ENCODE measurements at places on chromosomes 5 and 9. TPM values are rescaled to one million over a fixed set of nuclear protein-coding genes. Genes with fewer than 3 reads are reported as not detected.

DNA sequence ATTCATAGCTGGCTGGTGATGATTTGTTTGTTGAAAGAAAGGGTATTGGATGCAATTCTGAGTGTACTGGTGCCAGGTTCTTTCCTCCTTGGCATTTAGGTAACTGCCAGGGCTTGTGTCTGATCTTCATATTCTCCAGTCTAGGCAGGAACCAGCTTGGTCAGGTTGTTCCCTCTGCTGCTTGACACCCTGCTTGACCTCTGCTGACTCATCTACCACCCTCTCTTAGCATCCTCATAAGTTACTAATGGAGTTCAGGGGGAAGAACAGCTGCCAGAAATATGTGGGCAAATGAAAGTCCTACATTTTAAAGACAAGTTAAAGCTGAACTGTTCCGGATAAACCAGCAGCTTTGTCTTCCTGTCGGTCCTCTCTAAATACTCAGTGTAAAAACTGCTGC lies 116.1 kb upstream of the TNC start:
- DNase-seq = peak; percentile 95
- H3K4me3 ChIP-seq = no peak overlapping the region
- no peaks in the 10 kb centered on the region for H3K36me3 ChIP-seq

GRCh38 chr5:158468444-158468843 lies 609.5 kb upstream of the CLINT1 start:
- no peaks in the 10 kb centered on the region for H3K36me3 ChIP-seq
- H3K27ac ChIP-seq = no peak overlapping the region
- H3K4me1 ChIP-seq = no peaks in the 10 kb centered on the region
- no peaks in the 10 kb centered on the region for H3K27me3 ChIP-seq
- no peak for DNase-seq

DNA sequence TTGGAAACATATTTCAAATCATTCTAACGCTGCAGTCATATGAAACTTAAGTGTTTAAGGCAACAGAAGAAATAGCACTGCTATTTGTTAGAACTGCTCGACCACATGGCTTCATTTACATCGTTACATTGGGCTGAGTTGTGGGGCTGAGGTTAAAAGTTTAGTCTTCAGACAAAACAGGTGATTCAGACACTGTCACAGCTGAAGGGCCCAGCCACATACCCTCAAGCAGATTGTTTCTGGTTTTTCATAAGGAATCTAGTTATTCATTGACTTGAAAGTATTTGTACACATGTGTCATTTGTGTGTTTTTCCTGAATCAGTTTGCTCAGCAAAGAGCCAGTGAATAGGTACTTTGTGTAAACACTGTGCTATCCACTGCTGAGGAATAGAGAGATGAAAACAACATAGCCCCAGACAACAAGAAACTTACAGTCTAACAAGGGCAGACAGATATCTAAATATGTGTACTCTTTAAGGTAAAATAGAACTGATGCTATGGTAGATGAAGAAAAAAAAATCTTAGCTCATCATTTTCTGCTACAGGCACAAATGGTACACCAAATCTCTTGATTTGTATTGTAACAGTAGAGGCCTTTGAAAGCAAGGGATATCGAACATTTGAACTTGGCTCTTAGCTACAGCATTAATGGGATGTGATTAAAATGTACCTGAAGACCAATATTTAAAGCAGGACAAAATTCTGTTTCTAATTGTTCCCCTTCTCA lies 357.6 kb upstream of the RPS23 start:
- no peak overlapping the region for H3K4me3 ChIP-seq
- H3K36me3 ChIP-seq = no peaks in the 10 kb centered on the region
- H3K27ac ChIP-seq = peak overlapping the region; percentile 74
- peaks cover 19% of the 10 kb centered on the region for H3K4me1 ChIP-seq

The SPARC gene
- total RNA-seq = 15,667 TPM

The SHOC1 gene
- not detected for total RNA-seq

The SEMA6A gene
- 34.2 TPM for total RNA-seq

GRCh38 chr9:134912126-134912840 lies 5.4 kb downstream of the FCN1 start:
- no peak overlapping the region for H3K4me3 ChIP-seq
- no peaks in the 10 kb centered on the region for H3K4me1 ChIP-seq
- no peak overlapping the region for H3K27ac ChIP-seq

The PCDHGA6 gene
- 0.41 TPM for total RNA-seq

GRCh38 chr5:67487862-67488261 lies 291.3 kb upstream of the CD180 start:
- H3K27ac ChIP-seq = no peak overlapping the region
- H3K4me1 ChIP-seq = no peaks in the 10 kb centered on the region
- no peak for DNase-seq
- no peaks in the 10 kb centered on the region for H3K36me3 ChIP-seq
- no peak overlapping the region for H3K4me3 ChIP-seq

- H3K27me3 ChIP-seq = no peaks in the 10 kb centered on the region
- no peaks in the 10 kb centered on the region for H3K4me1 ChIP-seq
- no peak overlapping the region for H3K27ac ChIP-seq
- no peak for DNase-seq
Observed at GRCh38 chr5:136425921-136426320, 60.6 kb upstream of the TRPC7 start.

- peaks cover 3% of the 10 kb centered on the region for H3K4me1 ChIP-seq
- peak overlapping the region; percentile 71 for H3K4me3 ChIP-seq
- H3K27me3 ChIP-seq = peaks cover 5% of the 10 kb centered on the region
- no peak overlapping the region for H3K27ac ChIP-seq
- H3K36me3 ChIP-seq = no peaks in the 10 kb centered on the region
Observed at GRCh38 chr9:87498046-87498810, 561 bp downstream of the DAPK1 start.
